ENCODE measurements at places on chromosomes 2 and 18. TPM values are rescaled to one million over a fixed set of nuclear protein-coding genes. Genes with fewer than 3 reads are reported as not detected.

GULP1 gene
- total RNA-seq, result 15.9 TPM

CCDC178 gene
- 1.2 TPM for total RNA-seq

ABCG5 gene
- not detected for total RNA-seq

MYCN gene
- 1.8 TPM for total RNA-seq

MOGAT1 gene
- not detected for total RNA-seq

LYPD1 gene
- total RNA-seq, result 29.2 TPM

TMEM17 gene
- 2.5 TPM for total RNA-seq

SERPINB7 gene
- 0.58 TPM for total RNA-seq

ANKRD30BL gene
- total RNA-seq, result not detected

SERPINB4 gene
- not detected for total RNA-seq

FBXO11 gene
- total RNA-seq, result 43.2 TPM

G6PC2 gene
- total RNA-seq, result not detected

MYO5B gene
- total RNA-seq, result 11.2 TPM

RTP5 gene
- not detected for total RNA-seq

TMEM178A gene
- total RNA-seq, result 1.9 TPM

RTN4 gene
- 759 TPM for total RNA-seq

CFC1 gene
- not detected for total RNA-seq

BOLL gene
- not detected for total RNA-seq

SFXN5 gene
- 16.9 TPM for total RNA-seq

LOXHD1 gene
- not detected for total RNA-seq

EGR4 gene
- not detected for total RNA-seq

PER2 gene
- 3.7 TPM for total RNA-seq

CRYGD gene
- not detected for total RNA-seq

RSAD2 gene
- total RNA-seq, result 0.44 TPM

UCN gene
- total RNA-seq, result 1.4 TPM

KCNS3 gene
- total RNA-seq, result 13.0 TPM

CDK15 gene
- total RNA-seq, result 1.6 TPM

CFAP221 gene
- total RNA-seq, result 1.1 TPM

WNT6 gene
- total RNA-seq, result not detected

VIT gene
- not detected for total RNA-seq

PDE1A gene
- 0.06 TPM for total RNA-seq

TLX2 gene
- not detected for total RNA-seq

D2HGDH gene
- total RNA-seq, result 8.8 TPM
